ENCODE measurements at places on chromosomes 6 and 20.

DNA sequence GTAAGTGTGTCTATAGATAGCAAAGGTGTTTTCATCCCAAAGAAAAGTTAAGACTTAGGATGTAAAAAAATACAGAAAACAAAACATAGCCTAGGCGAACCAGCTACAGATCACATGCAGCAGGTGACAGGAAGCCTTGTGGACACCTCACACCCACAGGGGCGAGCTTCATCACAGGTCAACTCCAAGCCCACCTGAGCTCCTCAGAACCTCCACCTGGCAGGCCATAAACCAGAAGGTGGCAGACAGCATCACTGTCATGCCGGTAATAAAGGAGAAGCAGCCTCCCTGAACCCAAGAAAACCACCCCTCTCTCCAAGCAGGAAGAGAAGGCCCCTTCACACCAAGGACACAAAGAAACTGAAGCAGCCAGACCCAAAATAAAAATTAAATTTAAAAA lies 1.0 kb downstream of the RALGAPA2 start:
- no peak for DNase-seq

DNA sequence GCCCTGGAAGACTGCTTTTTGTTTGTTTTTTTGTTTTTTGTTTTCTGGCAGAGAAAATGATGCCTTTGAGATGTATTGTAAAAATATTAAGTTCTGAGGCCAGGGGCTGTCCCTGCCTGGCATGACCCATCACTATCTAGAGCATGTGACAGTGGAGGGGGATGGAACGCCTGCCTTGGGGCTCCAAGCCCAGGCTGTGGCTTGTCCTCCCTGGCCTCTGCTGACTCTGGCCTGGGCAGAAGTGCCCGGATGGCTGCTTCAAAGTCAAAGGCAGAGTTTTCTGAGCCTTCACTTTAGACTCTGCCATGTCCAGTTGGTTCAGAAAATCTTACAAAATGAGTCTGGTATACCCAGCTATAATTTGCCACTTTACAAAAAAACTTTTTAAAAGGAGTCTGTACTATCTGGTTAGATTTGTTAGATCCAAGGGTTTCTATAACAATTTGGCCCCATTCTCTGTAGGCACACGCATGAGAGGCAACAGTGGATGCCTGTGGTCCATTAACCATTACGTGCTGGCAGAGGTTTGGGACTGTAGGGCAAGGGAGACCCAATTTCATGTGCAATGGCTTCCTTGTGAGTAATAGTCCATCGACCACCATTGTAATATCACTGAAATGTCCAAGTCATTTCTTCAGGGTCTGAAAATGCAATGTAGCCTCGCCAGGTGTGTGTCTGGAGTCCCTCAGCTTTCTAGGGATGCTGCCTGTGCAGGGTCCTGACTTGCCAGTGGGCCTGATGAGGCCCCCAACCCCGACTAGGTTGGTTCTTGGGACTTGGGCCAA lies 8.3 kb downstream of the PPP1R3G start:
- DNase-seq = no peak

DNA sequence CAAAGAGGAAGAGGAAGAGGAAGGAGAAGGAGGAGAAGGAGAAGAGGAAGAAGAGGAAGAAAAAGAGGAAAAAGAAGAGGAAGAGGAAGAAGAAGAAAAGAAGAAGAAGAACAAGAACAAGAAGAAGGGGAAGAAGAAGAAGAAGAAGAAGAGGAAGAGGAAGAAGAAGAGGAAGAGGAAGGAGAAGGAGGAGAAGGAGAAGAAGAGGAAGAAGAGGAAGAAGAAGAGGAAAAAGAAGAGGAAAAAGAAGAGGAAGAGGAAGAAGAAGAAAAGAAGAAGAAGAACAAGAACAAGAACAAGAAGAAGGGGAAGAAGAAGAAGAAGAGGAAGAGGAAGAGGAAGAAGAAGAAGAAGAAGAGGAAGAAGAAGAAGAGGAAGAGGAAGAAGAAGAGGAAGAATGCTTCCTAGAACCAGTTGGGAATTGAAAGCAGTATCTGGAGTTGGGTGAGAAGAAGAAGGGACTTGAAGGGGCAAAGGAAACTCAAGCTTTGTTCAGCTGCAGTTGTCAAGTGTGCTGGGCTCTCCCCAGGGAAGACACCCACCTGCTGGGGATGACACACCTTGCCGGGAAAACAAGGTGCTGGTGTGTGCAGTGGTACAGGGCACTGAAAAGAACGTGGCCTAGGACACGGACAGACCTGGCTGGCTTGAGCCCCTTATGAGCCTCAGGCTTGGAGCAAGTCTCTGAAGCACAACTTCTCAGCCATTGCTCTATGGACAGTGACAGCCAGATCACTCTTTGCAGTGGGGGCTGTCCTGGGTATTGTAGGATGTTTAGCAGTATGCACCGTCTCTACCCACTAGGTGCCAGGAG lies 30.1 kb upstream of the ARFGEF2 start:
- DNase-seq = no peak

GRCh38 chr6:123962508-123962907 lies 158.8 kb downstream of the NKAIN2 start:
- DNase-seq = no peak

GRCh38 chr20:41690702-41691101 lies 72.5 kb upstream of the CHD6 start:
- no peak for DNase-seq

DNA sequence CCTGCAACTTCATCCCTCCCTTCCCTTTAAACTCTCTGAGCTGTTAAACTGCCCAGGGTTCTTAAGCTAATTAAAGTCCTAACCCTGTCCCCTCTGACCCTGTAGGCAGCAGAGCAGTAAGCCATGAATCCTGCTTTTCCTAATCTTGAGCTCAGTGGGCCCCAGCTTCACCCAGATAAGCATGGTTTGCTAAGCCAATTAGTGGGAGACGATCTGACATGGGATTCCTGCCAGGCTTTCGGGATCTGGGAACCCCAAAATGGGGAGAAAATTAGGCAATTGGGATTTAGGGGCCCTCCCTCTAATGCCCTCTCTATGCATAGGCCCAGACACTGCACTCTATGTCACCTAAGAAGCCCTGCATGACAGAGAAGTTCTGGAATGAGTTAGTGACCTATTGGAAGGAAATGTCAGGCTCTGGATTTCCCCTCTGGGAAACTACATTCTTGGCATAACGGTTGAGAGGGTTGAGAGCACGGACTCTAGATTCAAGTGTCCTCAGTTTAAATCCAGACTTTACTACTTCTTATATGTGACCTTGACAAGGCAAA lies 4.6 kb downstream of the XKR7 start:
- no peak for DNase-seq

DNA sequence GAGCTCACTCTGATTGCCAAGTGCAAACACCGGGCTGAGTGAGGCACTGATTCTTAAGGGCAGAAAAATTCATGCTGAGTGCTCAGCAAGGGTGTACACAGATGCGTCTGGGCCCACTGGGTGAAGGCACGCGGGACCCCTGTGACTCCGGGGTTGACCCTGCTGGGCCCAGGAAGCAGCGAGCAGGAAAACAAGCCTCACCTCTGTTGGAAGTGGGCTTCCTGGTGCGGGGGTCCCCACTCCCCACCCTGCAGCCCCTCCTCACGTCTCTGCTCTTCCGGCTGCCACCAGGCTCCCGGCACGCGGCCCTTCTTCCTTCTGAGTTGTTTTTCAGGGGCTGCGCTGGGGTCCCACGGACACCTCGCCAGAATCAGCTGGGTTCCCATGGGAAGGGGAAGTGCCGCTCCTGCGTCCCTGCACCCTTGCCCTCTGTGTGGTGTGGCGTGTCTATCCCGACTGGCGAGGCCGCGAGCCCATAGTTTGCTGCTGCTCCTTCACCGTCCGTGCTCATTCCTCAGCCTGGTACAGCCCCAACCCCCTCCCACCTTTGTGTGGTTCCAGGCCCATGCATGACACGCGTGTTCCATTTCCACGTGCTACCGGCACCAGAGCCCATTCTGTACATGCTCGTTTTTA lies 80.6 kb upstream of the BHLHE23 start:
- DNase-seq = no peak

DNA sequence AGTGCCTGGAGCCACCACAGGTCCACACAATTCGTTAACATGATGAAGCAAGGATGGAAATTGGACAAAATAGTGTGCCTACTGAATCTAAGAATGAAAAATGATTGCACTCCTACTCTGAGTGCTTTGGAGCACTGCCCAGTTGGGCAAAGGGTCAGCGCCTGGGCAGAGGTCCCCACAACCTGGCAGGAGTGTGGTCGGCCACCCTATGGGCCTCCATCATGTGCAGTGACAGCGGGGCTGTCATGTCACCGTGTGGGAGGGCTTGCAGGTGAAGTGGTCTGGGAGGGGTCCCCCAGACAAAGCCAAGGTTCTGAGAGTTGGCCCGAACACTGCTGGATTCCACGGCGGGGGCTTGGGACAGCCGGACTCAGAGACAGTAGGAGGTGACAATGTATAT lies 36.2 kb upstream of the CD93 start:
- no peak for DNase-seq

GRCh38 chr6:107711412-107712236 lies 112.5 kb downstream of the SCML4 start:
- DNase-seq = no peak

- no peak for DNase-seq
These were observed 42.0 kb upstream of the RSPO3 start for GRCh38 chr6:127076466-127076865.

- no peak for DNase-seq
These were observed 207.9 kb downstream of the MYLK4 start for GRCh38 chr6:2542858-2543218.

GRCh38 chr6:116515141-116515540 lies 3.7 kb downstream of the CALHM5 start:
- no peak for DNase-seq

DNA sequence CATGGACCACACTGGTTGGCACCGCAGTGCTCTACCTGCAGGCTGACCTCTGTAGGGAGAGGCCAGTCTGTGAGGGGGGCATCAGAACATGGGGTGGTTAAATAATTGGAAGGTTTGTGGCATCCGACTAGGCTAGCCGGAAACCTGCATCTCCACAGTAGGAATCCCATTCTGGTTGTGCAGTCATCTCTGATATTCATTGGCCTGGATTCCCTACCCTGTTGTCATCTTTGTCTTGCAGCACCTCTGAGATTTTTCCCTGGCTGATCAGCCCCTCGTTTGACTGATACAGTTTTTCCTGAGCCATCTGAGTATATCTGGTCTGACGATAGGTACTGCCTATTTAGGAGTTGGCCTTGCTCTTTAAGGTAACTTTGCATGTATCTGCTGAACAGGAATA lies 259.4 kb downstream of the TMEM242 start:
- no peak for DNase-seq

GRCh38 chr6:73234733-73235132 lies 9.4 kb upstream of the KHDC1L start:
- DNase-seq = no peak

DNA sequence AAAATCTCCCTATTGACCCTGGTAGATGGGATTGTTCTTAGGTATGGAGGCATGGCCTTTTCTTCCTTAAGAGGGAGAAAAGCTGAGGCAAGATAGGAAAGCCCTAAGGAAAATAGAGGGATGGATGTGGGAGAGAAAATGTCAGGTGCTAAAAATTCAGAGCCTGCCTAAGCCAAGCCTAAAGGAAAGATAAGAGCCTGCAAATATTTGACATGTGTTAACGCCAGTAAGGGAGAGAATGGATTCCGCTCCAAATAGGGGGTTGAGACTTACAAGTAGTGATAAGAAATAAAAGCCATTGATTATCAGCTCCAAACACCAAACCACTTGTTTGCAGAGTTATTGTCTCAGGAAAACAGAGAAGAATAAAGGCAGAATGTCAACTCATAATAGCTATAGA lies 533.6 kb downstream of the PTPRT start:
- DNase-seq = no peak

- no peak for DNase-seq
These were observed 831 bp upstream of the SIRPB2 start for GRCh38 chr20:1491860-1492642.

- DNase-seq = no peak
These were observed 1156.9 kb upstream of the MAP3K7 start for GRCh38 chr6:91743756-91744155.

DNA sequence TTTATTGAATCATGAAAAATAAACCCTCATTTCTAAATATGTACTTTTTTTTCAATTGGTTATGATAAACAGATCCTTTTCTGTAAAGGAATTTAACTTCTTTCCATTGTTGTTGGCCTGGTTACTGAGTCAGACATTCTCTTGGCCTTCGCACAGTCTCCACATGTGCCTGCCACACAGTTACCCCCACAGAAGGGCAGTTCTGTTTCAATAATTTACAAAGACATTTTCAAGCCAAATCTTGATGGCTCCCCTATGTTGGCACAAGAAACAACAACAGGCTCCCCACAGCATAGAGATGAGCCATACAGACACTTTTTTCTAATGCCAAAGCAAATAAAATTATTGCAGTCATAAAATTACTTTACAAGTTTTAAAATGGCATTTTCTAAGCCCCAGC lies 55.6 kb upstream of the BEND6 start:
- no peak for DNase-seq

DNA sequence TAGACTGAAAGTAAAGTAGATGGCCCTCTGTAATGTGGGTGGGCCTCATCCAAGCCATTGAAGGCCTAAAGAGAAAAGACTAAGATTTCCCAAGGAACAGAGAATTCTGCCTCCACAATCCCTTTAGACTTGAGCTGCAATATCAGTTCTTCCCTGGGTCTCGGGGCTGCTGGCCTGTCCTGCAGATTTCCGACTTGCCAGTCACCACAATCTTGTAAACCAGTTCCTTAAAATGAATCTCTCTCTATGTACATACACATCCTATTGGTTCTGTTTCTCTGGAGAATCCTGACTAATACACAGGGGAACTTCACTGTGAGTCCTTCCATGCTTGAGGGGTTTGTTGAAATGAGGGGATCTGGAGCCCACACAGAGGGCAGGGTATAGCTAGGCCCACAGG lies 12.9 kb downstream of the CCDC170 start:
- DNase-seq = no peak

- no peak for DNase-seq
These were observed 232.2 kb upstream of the ARID1B start for GRCh38 chr6:156545021-156545420.

DNA sequence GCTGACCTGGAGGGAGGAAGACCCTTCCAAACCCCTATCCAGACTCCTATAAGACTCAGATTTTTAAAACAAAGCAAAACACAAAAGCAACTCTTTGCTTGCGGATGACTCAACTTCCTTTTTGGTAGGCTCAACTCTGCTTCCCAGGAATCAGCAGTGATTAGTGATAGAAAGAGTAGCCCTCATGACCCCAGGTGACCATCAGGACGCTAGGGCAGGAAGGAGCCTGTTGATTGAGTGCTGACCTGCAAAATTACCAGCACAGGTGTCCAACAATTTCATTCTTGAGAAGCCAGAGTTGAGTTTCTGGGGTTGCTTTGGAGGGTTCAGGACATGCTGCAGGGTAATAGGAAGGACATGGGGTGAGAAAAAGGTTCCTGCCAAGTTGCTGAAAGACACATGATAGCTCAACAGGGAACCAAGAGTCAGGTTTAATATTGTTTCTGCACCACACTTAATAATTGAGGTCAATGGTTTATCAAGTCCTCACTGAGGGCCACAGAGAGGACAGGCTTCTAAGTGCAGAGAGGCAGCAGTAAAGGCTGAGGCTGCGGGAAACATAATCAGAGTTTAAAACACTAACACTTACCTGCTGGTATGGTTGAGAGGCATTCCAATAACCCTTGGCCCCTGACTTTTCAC lies 67.4 kb upstream of the BMP2 start:
- DNase-seq = no peak
